ENCODE measurements at places on chromosomes 6 and 20.
A peak's percentile ranks its signal among the peaks of the same experiment; 100 is the strongest.

GRCh38 chr20:33883164-33883563, 72.0 kb downstream of the CHMP4B start:
- DNase-seq: peak; percentile 85

DNA sequence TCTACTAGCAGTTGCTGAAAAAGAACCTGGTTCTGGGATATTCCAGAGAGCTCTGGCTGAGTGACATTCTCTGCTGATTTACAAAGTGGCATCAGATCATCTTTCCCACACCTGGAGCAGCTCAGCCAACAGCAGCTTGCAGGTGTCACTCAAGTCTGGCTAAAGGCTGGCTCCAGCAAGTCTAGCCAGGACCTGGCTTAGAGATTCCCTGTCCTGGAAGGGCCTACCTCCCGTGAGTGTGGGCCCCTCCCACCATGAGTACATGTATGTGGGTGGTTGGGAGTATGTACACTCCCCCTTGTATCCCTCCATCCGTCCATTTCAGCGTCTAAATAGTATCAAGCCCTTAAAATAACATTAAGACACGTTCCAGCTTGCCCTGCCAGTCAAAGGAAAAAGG, 539.3 kb upstream of the ID4 start:
- no peak for DNase-seq

- DNase-seq: no peak
Observed at GRCh38 chr6:93139408-93140081, 279.8 kb downstream of the EPHA7 start.

DNA sequence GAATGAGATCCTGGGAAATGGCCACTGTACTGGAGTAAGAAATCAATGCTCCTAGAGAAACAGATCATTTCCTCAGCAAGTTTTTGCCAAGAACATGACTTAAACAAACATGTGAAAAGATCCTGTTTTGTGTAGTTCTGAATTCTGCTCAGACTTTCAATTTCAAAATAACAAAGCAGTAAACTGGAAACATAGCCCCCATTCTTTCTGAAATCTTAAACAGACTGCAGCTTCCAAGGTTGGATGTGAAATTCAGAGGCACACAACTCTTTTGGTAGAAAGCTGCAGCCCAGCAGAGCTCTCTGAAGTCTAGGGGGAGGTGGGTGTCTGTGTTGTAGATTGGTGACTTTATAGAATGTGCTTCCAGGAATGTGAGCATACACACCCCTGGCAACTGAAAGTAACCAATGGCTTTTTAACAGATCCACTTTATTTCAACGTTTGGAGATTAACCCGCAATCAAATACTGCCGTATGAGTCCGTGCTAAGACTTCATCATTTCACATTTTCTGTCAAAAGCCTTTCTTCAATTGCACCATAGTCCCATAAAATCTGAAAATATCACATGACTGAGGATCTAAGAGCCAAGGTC, 86.4 kb downstream of the ATXN1 start:
- DNase-seq: no peak

- DNase-seq: no peak
Observed at GRCh38 chr6:42392833-42393232, 58.9 kb downstream of the TRERF1 start.

DNA sequence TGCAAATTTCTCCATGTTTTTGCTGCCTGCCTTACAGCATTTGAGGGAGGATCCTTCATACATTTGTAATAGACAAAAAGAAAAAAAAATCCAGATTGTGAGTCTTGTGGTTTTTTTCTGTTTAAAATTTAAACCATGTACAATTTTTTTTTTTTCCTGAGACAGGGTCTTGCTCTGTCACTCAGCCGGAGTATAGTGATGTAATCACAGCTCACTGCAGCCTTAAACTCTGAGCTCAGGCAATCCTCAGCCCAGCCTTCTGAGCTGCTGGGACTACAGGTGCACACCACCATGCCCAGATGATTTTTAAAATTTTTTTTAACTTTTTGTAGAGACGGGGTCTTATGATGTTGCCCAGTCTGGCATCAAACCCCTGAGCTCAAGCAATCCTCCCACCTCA, 97.0 kb downstream of the GCLC start:
- DNase-seq: no peak

GRCh38 chr6:121579478-121579877, 144.0 kb downstream of the GJA1 start:
- no peak for DNase-seq

- DNase-seq: no peak
Observed at GRCh38 chr6:71393981-71394432, 105.4 kb downstream of the OGFRL1 start.

- no peak for DNase-seq
Observed at GRCh38 chr6:151958332-151958731, 150.8 kb downstream of the ESR1 start.

DNA sequence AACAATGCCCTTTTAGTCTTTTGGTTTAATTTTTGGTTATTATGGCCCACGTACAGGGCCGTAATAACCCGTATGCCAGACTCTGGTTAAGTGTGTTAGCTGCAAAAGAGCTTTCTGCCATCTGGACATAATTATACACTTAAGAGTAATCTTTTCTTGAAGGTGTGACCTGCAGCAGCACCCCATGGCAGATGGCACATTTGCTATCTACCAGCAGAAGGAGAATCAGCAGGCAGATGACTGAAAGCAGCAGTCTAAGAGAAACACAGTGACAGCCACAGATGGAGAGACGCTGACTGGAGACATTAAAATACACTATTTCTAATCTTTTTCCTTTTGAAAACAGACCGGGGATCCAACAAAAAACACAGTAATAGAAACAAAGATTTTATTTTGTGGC, 18.7 kb downstream of the ASF1A start:
- no peak for DNase-seq

GRCh38 chr6:11058406-11058805, 14.3 kb upstream of the ELOVL2 start:
- DNase-seq: no peak

GRCh38 chr20:38034961-38035360, 1.4 kb downstream of the RPRD1B start:
- DNase-seq: no peak
